Hematopoietic multipotent progenitor cell treated with erythropoietin and hydrocortisone succinate and interleukin-3 and kit ligand, for 17 days (in vitro differentiated cells): ENCODE measurements at places on chromosomes 5 and 9.

- no peak for DNase-seq
Observed at GRCh38 chr9:78778861-78779374, 482.0 kb downstream of the PSAT1 start.

DNA sequence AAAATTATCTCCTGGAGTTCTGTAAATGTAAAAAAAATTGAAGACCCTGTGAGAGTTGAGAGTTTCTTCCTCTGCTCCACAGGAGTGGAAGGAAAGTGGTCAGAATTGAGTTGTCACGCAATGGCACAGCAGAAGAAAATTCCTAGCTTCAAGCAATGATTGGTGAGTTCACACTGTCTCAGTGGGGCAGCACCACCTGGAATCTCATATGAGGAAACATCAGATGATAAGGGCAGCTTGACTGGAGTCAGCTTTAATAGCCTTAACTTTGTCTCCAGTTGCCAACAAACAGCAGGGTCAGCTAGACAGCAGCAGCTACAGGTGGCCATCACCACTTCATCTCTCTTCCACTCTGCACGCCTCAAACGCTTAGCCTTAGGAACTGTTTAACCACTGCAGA, 211.1 kb downstream of the EFNA5 start:
- DNase-seq = no peak

- no peak for DNase-seq
Observed at GRCh38 chr5:31598640-31599611, 40.0 kb upstream of the PDZD2 start.

DNA sequence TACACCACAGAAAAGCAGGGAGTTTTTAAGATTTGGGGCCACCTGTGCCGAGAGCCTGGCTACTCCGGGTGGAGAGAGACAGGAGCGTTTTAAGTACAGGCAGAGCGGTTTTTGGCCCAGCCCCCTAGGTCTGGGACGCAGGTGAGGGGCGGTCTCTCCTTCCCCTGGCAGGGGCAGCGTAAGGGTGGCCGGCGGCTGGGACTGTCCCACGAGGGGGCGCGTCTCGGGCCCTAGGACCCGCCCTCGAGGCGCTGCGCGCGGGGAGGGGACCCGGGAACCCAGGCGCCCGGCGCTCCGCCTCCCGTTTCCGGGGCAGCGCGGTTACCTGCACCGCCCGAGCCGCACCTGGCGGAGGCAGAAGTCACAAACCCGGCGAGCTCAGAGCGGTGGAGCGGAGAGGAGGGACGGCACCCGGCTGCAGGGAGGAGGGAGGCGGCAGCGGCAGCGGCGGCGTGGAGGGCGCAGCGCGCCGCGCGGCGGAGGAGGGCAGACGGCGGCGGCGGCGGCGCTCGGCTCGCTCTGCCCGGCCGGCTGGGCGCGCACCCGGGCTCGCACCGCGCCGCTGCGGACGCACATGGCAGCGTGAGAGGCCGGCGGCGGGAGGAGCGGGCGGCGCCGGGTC, at the start of gene WWC1:
TSS of gene WWC1 (plus strand) at position 304 of the 622 bp plus-strand sequence. CDS start 508 bp downstream, outside the sequence.
- DNase-seq = no peak

DNA sequence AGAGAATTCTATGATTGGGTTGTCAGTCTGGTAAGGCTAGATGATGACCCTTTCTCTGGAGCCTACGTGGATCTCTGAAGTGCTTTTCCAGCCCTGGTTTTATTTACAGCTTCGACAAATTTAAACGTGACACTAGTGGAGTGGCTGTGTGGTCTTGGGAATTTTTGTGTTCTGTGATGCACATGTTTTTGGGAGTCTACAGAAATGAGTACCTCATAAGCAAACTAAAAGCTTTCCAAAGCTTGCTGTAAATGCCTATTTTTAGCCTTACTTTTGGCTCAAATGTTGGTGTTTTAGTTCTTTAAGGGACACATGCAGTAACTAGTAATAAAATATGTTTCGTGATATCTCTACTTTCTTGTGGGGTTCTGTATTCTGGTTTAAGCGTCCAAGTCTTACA, 3.3 kb downstream of the LARP1 start:
- DNase-seq = no peak

GRCh38 chr5:7881091-7881490, 12.1 kb downstream of the MTRR start:
- no peak for DNase-seq

DNA sequence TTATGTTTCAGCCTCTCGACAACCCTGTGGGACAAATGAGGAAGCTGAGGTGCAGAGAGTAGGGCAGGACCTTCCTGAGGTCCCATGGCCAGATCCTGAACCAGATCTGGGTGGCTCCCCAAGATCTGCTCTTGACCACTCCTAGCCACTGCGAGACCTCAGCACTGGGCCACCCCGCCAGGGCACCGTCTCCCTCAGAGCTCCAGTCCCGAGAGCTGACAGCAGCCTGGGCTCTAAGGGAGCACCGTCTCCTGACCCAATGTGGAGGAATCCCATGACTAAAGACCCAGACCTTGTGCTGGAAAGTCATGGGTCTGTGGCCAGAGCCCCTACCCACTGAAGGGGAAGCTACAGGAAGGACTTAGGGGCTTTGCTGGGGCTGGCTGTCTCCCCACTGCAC, 4.5 kb upstream of the LMX1B start:
- DNase-seq = no peak

GRCh38 chr9:127767909-127768331, 10.5 kb downstream of the SH2D3C start:
- no peak for DNase-seq

DNA sequence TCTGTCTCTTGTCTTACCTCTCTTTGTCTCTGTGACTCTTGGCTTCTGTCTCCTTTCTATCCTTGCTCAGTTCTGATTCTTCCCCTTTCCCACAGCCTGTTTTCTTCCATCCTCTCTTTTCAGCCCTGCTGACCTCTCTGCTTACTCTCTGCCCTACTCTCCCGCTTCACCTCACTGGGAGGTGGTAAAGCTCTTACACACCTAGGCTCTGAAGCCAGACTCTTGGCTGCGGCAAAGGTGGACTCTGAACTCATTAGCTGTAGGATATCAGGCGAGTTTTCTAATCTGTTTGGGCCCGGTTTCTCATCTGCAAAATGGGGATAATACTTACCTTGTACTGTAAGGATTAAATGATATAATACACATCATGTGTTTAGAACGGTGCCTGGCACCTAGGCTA, 11.1 kb downstream of the PCDH1 start:
- no peak for DNase-seq

DNA sequence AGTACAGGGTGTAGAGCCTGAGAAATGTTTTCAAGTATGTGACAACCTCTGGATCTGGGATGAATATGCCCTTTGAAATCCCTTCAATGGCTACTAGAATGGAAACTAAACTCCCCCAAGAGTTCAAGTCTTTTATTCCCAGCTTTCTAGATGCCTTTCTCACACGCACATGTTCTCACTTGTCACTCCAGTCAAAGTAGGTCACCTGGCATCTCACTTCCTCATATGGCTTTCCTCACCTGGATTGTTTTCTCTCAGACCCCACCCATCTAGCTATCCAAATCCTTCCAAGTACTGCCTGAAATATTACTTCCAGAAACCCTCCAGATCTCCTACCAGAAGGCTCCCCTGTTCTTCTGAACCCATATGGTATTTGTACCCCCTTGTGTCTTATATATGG, 615.4 kb upstream of the KLF4 start:
- no peak for DNase-seq

DNA sequence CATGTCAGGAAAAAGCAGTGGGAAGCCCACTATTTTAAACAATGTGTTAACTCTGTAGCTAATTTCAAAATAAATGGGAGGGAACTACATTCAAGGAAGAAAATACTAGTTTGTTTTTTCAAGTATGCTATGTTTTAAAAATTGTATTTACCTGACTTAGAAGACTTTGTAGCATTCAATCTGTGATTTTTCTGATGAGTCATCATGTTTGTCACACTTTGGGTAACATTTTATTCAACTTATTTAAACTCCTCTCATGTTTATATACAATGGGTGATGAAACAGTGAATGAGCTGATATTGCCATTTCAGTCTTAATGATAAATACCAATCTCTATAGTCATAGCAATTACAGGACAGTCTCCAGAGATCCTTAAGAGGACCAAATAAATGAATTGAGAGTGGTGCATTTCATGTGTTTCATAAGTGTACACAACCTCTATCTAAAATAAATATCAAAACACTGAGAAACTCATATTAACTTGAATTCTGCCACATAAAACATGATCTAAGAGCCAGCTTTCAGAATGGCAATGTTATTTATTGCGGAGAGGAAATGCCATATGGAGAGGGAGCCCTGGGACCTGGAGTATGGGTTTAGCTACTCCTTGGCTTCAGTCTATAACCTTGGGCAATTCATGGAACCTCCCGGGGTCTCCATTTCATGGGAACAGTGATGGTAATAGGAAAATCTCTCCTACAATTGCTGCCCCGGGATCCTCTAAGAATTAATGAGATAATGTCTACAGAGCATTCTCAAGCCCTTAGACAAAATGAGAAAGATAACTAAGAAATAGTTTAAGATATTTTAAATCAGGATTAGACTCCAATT, 913.9 kb downstream of the TLE4 start:
- no peak for DNase-seq

DNA sequence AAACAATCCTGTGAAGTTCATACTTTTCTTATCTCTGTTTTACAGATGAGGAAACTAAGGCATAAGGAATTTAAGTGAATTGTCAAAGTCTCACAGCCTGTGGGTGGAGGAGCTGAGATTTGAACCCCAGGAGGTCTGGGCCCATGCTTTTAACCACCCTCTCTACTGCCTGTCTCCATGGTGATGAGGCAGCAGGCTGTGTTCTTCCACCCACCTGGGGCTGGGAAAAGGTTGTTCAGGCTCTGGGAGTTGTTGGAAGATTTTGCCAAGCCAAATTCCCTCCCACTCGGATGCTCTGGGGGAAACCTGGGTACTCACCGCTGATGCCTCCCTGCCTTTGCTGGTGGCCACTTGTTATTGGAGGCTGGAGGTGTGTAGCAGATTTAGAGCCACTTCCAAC, 18.3 kb upstream of the SYNPO start:
- DNase-seq = no peak

- DNase-seq = no peak
Observed at GRCh38 chr9:98290411-98290810, 35.0 kb upstream of the TBC1D2 start.

DNA sequence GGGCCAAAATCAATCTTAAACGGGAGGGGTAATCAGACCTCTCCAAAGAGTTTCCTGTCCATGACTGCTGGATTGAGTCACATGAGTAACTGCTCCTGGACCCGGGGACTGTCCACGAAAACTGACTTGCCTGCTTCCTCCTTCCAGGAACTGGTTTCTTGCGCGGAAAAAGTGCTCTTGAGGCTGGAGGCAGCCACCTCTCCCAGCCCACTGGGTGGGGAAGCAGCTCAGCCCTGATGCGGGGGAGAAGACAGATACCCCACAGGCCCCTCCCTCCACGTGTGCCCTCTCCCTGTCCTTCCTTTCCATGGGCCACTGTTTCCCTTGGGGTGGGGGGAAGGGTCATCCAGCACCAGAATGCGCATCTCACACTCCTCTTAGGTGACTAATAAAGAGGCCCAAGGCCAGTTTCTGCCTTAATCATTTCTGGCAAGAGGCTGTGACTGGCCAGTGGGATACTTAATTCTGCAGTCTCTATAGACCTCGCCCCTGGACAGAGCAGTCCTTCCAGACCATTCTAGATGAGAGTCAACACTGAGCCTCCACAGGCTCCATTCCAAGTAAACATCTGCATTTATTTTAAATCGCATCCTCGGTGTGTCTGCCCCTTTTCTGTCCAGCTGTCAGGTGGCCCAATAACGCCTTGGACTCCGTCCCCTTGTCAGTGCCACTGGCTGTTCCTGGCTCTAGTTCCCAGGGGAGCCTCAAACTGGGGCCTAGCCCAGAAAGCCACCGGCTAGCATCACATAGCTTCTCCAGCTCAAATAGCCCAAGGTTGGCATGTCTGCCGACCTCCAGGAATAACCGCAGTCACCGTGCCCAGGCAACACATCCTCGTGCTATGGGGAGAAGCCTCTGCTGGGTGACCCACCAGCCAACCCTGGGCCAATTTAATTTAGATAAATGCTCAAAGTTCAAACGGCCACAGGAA, 12.0 kb downstream of the REXO4 start:
- no peak for DNase-seq

DNA sequence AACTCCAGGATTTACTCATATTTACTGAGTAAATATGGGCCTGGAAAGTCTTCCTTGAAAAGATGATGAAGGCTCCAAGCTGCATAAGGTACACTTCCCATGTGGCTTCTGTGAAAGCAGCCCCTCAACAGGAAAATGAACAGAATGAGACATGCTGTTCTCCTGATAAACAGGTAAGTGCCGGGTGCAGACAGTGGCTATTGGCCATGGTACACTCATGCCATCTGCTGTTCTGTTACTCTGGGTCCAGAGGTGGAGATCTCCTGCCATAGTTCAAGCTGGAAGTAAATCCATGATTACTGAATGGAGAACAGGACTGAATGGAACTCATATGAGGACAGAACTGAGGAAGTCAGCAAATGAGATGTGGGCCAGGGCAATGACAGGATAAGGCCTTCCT, 103.6 kb downstream of the SLIT3 start:
- DNase-seq = no peak

DNA sequence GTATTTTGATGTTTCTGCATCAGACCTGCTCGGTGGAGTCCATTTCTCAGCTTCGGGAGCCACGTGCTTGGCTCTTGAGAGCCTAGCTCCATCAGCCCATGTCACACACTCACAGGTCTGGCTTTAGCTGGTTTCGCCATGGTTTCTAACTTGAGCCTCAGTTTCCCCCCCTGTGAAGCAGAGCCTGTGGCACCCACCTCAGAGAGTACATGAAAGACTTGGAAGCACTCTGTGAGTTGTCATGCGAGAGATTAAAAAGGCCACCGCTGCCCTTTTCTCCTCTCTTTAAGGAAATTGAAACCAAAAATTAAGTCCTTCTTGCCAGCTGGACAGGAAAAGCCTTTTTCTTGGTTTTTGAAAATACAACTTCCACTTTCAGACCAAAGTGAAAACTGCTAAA, 8.8 kb downstream of the TENT4A start:
- DNase-seq = no peak

DNA sequence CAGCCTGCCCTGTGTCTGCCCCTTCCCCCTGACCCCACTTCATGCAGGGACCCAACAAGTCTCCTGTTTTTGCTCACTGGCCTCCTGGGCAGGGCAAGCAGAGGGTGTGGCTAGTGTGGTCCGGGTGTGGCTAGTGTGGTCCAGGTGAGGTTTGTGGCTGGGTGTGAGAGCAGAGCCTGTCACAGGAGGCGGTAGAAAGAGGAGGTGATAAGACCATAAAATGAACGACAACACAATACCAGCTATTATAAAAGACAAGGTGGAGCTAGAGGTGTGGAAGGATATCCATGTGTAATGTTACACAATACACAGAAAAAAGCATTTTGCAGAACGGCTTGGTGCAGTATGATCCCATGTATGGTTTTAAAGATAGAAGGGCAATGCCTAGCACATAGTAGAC, 23.3 kb downstream of the SPRY4 start:
- no peak for DNase-seq

- DNase-seq = no peak
Observed at GRCh38 chr5:151498395-151499155, 51.2 kb downstream of the SLC36A1 start.

DNA sequence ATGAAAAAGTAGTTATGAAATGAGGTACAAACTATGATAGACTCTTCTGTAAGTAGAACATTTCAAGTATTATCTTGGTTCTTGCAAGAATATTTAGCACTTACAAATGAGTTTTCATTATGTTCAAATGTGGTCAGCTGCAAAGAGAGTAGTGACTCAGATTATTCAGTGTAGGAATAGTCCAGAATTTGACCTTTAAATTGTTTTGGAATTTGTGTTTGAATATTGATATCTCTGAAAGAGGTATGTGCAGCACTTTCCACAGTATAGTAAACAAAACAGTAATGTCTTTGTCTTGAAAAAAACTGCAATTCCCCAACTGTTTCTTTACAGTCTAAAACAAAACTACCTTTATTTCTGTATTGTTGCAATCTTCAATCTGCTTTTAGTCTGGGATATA, 56.1 kb downstream of the WDR70 start:
- no peak for DNase-seq

- DNase-seq = no peak
Observed at GRCh38 chr9:127059030-127059429, 63.4 kb downstream of the ANGPTL2 start.
